ENCODE measurements at places on chromosomes 1 and 21.

DNA sequence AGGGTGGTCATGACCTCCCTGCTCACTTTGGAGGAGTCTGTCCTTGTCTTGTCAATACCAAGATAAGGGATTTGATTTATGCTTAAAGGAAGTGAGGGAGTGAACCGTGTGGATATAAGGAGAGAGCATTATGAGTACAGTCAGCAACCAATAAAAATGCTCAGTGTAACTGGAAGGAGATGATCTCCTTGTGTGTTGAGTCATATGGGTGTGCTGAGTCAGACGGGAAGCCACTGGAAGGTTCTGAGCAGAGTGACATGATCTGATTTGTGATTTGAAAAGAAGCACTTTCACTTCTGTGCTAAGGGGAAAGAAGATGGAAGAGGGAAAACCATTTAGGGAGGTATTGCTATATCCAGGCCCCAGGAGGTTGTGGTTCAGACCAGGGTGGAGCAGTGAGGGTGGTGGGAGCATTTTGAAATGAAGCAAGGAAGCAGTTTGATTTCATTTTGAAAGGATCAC, 2.5 kb upstream of the BCL10 start:
- DNase-seq = no peak

DNA sequence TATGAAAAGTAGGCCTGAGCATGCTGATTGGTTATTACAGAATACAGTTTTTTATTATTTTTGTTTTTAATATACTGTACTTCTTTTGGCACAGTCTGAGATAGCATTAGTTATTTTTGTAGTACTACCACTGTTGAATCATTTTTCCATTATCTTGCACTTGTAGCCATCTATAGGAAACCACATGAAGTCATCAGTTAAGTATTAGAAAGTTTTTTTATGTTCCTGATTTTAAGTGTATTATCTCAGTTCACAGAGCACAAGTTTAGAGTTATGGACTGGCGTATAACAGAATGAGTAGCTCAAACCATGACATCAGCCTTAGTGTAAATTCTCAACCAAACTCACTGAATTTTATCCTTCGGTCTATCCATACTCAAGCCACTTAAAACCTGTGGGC, 22.8 kb downstream of the DHX9 start:
- no peak for DNase-seq

- no peak for DNase-seq
Observed at GRCh38 chr1:240094041-240094722, 2.5 kb downstream of the FMN2 start.

GRCh38 chr1:59026472-59026948, 242.7 kb upstream of the JUN start:
- DNase-seq = no peak

GRCh38 chr21:41706678-41707077, 60.2 kb downstream of the RIPK4 start:
- DNase-seq = no peak

DNA sequence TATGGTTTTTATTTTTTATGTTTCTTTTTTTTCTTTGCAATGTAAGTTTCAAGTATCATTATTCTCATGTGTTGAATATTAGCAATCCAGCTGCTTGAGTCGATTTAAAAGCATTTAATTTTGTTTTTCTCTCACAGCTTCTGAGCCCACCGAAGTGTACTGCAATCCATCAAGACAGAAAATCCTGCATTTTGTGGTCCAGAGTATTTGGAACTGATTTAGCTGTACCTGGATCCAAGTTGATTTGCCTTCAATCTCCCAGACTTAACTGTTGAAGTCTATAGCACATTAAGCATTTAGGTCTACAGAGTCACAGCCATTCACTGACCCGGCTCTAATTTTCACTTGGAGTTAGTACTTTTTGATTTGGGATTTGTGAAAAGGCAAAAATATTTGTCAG, 622.9 kb upstream of the ADAMTS5 start:
- DNase-seq = no peak

DNA sequence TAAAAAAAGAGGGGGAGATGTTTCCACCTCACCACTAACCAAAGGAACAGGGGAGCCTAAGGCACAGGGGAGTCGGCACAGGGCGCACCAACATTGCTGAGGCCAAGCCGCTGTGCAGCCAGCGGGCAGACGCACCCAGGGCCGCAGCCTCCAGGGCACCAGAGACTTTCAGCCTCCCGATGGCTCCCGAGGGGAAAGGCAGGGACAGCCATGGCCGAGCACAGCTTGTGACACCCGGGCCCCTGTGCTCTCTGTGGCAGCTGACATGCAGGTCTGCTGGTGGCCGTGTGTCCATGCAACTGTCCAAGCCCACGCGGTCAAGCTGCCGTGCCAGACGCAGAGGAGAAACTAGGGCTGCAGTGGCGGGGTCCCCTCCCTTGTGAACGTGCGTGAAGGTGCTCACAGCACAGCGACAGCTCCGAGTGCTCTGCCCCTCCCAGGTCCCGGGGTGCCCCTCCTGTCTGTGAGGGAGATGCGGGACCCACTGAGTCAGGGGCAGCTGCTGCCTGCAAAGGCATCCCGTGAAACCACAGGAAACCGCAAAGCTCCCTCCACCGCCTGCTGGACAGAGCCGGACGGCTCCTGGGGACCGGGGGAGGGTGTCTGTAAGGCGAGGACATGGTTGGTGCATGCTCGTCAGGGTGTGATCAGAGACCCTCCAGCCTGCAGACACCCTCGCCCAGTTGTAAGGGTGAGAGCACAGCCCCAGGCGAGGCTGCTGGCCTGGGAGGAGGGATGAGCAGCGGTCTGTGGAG, 2.5 kb downstream of the KRTAP10-11 start:
- DNase-seq = no peak

GRCh38 chr1:150626150-150626549, 3.3 kb downstream of the ENSA start:
- DNase-seq = no peak

GRCh38 chr1:212982430-212983152, 32.2 kb downstream of the VASH2 start:
- DNase-seq = no peak

GRCh38 chr1:171883849-171884248, 42.6 kb downstream of the DNM3 start:
- no peak for DNase-seq

- DNase-seq = no peak
Observed at GRCh38 chr1:154595621-154596020, 12.4 kb downstream of the ADAR start.

GRCh38 chr1:2847086-2847985, 45.8 kb upstream of the TTC34 start:
- no peak for DNase-seq

DNA sequence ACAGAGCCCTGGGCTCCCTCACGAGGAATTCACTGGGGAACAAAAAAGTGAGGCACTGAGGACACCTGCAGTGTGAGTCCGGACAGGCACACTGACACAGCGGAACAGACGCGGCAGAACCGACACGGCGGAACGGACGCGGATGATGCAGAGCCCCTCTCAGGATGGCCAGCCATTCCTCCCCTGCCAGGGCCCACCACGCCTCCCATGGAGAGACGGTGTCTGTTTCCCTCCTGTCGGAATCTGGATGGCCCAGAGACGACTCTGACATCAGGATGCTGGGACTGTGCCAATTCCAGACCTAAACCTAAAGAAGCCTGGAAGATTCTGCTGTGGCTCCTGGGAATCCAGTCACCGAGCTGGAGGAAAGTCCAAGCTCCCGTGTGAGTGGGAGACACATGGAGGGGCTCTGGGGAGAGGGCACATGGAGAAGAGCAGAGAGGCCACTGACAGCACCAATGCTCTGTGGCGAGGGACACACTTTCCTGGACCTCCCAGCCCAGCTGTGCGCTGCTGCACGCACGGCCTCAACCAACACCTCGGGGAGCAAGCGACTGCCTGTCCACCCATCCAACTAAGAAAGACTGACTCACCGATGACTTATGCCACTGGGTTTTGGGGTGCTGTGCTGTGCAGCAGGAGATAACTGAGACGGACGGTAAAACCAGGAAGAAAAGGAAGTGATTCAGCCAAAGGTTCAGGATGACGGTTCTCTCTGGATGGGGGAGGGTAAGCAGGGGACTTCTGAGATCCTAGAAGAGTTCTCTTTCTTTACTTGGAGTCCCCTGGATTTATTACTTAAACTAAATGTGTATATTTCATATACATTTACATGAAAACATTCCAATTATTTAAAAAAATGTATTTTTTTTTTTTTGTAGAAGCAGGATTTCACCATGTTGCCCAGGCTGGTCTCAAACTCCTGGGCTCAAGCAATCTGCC, 23.3 kb downstream of the ZBTB17 start:
- DNase-seq = no peak

- DNase-seq = no peak
Observed at GRCh38 chr1:164764333-164764732, 205.3 kb downstream of the PBX1 start.

DNA sequence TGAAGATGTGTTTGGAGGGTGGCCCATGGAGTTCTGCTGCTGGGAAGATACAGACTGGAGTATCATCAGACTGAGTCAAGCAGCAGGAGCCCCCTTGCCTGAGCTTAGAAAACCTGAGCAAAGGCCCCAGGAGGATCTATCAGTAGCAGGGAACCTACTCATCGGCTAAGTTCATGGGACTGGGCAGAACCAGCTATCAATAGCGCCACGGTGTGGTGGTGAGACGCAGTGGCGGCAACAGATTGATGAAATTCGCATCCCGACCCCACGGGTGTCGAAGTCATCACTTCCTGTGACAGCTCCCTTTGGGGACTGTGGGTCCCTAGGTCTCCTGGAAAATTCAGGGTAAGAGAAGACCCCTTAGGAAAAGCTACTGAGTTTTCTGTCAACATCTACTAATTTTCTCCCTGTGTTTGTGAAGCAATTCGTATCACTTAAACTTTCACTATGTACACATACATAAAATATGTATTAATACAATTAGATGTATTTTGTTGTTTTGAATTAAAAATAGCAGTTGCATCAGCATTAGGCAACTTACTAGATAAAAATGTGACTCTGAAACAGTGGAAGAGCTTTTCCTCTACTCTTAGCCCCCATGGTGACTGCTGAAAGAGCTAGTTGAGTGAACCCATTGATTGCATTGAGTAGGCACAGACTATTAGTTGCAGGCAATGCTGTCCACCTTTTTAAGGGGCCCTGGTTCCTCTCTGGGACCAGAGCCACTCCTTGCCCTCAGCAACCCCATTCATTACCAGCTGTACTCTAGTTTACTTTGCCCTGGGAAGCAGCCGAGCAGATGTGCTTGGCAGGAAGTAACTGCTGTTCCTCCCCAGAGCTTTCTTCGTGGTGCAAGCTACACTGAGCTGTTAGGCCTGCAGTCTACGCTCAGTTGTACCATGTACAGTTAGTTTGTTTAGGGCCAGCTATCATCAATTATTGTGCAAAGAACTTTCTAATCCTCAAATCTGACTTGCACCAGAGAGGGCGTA, 7.3 kb upstream of the CACNA1S start:
- DNase-seq = no peak

GRCh38 chr1:93414749-93415148, 33.2 kb upstream of the FNBP1L start:
- no peak for DNase-seq

DNA sequence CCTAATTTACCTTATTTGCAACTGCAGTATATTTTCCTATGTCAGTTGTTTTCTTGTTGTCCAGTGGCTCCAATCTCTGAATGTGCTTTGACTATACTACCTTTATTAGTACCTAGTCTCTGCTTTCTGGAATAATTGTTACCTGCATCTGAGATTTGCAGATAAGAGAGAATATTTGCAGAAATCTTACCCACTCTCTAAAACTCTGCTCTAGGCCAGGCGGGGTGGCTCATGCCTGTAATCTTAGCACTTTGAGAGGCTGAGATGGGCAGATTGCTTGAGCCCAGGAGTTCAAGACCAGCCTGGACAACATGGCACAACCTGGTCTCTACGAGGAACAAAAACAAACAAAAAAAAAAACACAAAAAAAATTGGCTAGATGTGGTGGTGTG, 2.0 kb upstream of the SYDE2 start:
- DNase-seq = no peak

- DNase-seq = no peak
Observed at GRCh38 chr21:33458861-33459260, 20.9 kb downstream of the TMEM50B start.

DNA sequence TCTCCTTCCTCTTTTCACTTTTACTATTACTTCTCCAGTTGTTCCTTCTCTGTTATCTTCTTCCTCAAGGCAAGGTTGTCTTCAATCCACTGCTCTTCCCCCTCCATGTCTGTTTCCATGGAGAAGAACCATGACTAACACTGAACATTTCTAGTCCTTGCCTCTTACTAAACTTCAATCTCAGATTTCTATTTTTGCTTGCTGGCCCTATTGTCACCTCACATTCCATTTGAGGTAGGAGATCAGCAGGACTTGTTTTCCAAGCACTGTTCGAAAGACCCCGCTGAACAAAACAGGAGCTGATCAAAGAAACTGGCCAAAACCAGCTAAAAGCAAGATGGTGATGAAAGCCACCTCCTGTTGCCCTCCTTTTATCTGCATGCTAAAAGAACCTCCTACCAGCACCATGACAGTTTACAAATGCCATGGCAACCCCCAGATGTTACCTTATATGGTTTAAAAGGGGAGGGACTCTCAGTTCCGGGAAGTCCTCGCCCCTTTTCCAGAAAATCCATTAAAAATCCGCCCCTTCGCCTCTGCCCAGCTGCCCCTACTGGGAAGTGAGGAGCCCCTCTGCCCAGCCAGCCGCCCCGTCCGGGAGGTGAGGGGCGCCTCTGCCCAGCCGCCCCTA, 22.6 kb downstream of the GON4L start:
- DNase-seq = no peak

- no peak for DNase-seq
Observed at GRCh38 chr1:234770924-234771540, 161.1 kb upstream of the IRF2BP2 start.

DNA sequence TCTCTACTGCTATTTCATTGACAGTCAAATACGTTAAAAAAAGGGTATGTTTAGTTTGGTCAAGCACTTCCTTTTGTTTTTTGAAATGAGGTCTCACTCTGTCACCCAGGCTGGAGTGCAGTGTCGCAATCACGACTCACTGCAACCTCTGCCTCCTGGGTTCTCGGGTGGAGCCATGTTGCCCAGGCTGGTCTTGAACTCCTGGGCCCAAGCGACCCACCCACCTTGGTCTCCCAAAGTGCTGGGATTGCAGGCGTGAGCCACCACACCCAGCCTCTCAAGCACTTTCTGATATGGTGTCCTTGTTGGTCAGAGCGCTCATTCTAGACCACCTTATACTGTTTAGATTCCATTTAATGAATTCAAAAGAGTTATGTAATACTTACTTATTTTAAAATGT, 20.9 kb upstream of the RHBDL2 start:
- DNase-seq = no peak

GRCh38 chr1:27143401-27143800, 11.5 kb downstream of the SLC9A1 start:
- no peak for DNase-seq

- DNase-seq = no peak
Observed at GRCh38 chr1:42418516-42418915, 37.3 kb downstream of the ZMYND12 start.

DNA sequence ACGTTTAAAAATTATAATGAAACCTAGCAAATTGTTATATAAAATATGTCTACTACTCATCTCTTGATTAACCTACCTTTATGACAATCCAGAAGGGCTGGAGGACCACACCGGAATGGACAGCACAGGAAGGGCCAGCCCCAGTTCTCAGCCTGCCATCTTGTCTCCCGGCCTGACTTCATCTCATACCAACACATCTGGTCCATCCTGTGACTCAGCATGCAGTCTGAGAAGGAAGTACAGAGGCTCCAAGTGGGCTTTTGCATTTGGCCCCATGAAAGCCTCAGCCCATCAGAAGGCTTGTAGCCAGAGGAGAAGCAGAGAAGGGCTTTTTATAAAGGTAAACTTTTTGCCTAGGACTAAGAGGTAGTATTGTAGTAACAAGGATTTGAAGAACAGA, 436.6 kb downstream of the MRPL39 start:
- DNase-seq = no peak

GRCh38 chr1:109570414-109570813, 22.0 kb downstream of the GNAI3 start:
- no peak for DNase-seq
